SK-MEL-5 (cell line): ENCODE measurements at places on chromosomes 5 and 9. TPM values are rescaled to one million over a fixed set of nuclear protein-coding genes. Genes with fewer than 3 reads are reported as not detected.

The CORO2A gene
- total RNA-seq, result 0.96 and 1.6 TPM in 2 replicates

DNA sequence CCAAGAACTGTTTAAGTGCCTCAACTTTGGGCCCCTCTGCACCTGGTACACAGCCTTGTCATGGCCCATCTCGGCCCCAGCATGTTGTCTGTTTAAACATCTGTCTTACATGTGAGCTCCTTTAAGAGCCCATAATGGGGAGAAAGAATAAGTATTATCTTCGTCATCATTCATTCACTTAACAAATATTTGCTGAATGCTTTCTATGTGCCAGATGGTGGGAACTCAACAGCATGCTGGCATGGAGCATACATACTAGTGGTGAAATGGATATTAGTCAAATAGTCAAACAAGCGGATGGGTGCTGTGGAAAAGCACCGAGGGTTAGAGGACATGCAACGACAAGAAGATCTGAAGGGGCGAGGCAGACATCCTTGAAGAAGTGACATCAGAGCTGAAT is 54.5 kb downstream of the GABBR2 start:
- no peak for DNase-seq

The FCN1 gene
- total RNA-seq, result not detected in 2 replicates

The PCDHB12 gene
- total RNA-seq, result 0.24 and 0.42 TPM in 2 replicates

DNA sequence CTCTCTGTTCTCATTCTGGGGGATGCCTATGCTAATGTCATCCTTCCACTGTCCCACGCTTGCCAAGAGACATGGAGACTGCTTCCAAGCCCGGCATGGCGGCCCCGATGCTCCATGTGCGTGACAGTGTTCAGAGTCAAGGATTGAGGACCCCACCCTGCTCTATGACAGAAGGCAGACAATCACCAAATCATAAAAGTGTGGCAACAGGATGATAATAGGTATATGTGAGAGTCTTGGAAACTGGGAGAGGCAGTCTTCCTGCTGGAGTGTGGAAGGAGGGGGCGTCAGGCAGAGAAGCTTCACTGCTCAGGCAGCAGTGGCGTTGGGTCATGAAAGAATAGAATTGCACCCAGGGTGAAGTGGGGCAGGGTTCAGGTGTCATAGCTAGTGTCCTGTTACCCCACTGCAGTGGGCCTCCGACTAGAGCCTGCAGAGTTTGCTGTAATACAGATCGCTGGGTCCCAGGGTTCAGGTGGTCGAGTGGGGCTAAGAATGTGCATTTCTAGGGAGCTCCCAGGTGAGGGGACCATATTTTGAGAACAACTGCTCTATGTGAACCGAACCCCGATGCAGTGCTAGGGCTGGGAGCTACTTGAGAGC is 12.5 kb upstream of the GADD45G start:
- no peak for DNase-seq
